ENCODE measurements at places on chromosomes 1 and 21.

DNA sequence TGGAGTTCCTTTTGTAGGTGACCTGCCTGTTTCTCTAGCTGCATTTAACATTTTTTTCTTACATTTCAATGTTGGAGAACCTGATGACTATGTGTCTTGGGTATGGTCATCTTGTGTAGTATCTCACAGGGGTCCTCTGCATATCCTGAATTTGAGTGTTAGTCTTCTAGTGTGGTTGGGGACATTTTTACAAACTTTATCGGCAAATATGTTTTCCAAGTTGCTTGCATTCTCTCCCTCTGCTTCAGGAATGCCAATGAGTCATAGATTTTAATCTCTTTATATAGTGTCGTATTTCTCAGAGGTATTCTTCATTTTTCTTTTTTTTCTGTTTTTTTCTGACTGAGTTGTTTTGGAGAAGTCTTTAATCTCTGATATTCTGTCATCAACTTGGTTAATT, 684.0 kb downstream of the NCAM2 start:
- no peak for DNase-seq
- H3K27me3 ChIP-seq: no peaks in the 10 kb centered on the region
- no peaks in the 10 kb centered on the region for H3K36me3 ChIP-seq
- no peaks in the 10 kb centered on the region for H3K4me1 ChIP-seq
- H3K4me3 ChIP-seq: no peak overlapping the region

GRCh38 chr21:31727181-31727580, 4.7 kb downstream of the SCAF4 start:
- DNase-seq: no peak
- no peak overlapping the region for H3K27ac ChIP-seq
- H3K27me3 ChIP-seq: no peaks in the 10 kb centered on the region
- H3K36me3 ChIP-seq: peaks cover 4% of the 10 kb centered on the region
- H3K4me1 ChIP-seq: peaks cover 38% of the 10 kb centered on the region

- H3K27me3 ChIP-seq: no peaks in the 10 kb centered on the region
- no peak overlapping the region for H3K27ac ChIP-seq
- no peak for DNase-seq
- no peaks in the 10 kb centered on the region for H3K4me1 ChIP-seq
Measured at GRCh38 chr21:44392185-44392584, 38.8 kb downstream of the TRPM2 start.

DNA sequence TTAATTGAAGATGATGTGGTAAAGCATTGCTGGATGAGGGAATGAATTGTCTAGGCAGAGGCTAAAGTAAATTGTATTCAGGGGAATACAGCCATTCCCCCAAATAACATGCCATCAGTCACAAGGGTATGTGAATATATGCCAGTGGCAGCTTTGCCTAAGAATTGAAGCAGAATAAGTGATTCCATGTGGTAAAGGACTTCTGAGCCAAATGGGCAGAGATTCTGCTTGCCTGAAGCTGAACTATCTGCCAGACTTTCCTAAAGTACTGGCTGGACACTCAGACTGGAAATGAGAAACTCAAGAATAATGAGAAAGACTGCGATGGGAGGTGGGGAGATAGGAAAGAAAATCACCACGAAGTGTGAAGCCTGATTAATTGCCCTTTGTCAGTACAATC, 2.4 kb downstream of the LIX1L start:
- peaks cover 68% of the 10 kb centered on the region for H3K4me1 ChIP-seq
- H3K4me3 ChIP-seq: no peak overlapping the region
- H3K27ac ChIP-seq: no peak overlapping the region
- no peaks in the 10 kb centered on the region for H3K27me3 ChIP-seq
- no peak for DNase-seq
